HT1080 (cell line): ENCODE measurements at places on chromosomes 16 and 17. TPM values are rescaled to one million over a fixed set of nuclear protein-coding genes. Genes with fewer than 3 reads are reported as not detected.

- DNase-seq, result no peak
Observed at GRCh38 chr17:340074-340473, 12.5 kb downstream of the RPH3AL start.

TBC1D26 gene
- not detected in 2 replicates for total RNA-seq

MT1M gene
- total RNA-seq, result not detected in 2 replicates

- DNase-seq, result no peak
Observed at GRCh38 chr17:8856869-8857575, 10.5 kb downstream of the PIK3R6 start.

DNA sequence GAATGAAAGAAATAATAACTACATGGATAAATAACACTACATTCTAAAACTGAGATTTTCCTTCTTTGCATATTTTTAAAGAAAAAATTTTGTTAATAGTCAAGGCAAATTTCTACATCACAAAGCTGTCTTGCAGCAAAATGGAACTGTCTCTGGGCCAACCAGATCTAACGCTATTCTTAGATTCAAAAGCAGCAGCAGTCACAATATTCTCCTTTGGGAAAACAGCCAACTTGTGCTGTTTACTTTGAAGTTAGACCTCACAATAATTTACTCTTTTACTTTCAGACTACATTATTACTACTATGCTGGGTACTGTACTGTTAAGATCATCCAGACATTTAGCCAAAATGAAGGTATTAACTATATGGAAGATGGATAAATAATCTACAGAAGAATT, 189.1 kb downstream of the CEP112 start:
- DNase-seq, result no peak

NTN1 gene
- total RNA-seq, result 0.03 TPM in 1 of 2 replicates, not detected in the other

DNA sequence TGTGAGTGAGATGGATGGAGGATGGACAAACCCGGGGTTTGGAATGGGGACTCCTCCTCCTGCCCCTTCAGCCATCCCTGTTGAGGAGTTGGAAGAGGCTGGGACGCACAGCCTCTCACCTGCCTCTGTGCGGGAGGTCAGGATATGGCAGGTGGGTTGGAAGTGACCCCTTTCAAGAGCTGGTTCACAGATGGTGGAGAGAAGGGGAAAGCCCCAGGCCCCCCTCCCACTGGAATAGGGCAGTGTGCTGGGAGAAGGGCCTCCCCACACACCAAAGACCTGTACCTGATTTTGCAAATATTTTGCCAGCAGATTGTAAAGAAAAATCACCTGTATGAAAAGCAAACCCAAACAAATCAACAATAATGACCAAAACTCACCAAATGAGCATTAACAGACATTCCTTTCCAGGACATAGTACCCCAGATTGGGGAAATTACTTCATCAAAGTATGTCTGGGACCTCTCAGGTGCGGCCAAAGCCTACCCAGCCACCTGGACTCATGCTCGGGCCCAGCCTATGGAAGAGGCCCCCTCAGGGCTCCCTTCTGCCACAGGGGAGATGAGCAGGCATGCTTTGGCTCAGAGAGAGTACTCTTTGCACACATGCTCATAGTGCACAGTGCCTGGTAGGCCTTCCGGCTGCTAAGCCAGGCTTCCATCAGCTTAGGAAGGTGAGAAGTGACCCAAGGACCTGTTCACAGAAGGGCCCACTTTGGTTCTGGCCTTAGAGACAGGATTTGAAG, 7.8 kb downstream of the SLC47A2 start:
- DNase-seq, result no peak

NPTX1 gene
- 0.84 and 1.4 TPM in 2 replicates for total RNA-seq

- DNase-seq, result peak; percentile 4
Observed at GRCh38 chr16:57191056-57191571, 5.0 kb downstream of the RSPRY1 start.

GRCh38 chr17:38910325-38910724, 15.1 kb upstream of the LASP1NB start:
- no peak for DNase-seq

GNGT2 gene
- 10.9 and 17.1 TPM in 2 replicates for total RNA-seq

KRTAP17-1 gene
- total RNA-seq, result not detected in 2 replicates

DNA sequence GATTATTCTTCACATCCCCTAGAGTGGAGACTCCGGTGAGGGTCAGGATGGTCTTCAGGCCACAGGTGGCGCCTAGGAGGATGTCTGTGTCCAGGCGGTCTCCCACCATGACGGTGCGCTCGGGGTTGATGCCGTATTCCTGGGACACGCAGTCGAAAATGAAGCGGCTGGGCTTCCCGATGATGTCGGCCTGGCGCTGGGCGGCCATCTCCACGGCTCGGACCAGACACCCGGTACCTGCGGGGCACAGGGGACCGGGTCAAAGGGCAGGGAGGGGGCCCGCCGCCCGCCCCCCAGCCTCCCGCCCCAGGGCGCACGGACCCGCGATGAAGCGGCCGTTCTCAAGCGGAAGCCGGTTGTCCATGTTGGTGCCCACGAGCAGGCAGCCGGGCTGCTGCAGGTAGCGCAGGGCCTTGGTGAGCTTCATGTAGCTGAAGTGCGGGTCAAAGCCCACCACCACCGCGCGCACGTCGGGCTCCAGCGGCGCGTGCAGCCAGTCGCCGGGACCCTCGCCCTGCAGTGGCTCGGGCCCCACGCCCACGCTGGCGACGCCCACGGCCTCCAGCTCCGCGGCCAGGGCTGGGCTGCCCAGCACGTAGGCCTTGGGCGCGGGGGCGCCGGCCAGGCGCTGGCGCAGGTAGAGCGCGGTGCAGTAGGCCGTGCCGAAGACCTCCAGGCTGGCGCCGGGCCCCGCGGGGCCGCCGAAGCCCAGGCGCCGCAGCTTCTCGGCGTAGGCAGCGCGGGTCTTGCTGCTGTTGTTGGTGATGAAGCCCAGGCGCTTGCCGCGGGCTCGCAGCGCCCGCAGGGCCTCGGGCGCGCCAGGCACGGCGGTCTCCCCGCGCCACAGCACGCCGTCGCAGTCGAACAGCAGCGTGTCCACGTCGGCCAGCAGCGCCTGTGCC, 572 bp downstream of the PGP start:
- no peak for DNase-seq

DNA sequence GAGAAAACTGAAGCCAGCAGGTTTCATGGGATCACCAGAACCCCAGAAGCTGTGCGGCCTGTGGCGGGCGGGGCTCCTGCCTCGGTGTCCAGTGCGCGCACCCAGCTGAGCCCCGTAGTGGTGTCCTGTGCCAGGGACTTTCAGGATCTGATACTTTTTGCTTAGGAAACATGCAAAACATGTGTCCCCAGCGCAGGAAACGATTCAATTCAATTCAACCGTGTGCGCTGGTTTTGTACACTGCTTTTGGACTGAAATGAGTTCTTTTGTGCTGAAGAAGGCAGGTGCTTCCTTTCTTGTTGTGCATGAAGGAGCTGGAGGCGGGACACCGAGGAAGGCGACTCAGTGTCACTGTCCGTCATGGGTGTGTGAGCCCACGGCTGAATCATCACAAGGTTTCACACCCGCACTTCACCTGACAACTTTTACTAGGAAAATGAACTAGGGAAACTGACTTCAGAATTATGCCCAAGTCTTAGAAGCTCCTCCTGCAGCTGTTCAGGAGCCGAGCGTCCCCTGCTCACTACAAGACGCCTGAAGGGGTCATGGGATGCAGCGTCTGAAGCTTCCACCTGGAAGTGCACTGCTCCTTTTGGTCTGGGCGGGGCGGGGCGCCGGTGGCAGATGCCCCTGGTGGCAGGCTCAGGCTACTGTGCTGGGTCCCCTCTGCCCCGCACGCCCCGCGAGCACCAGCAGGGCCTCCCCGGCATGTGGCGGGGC, 31.4 kb upstream of the ZNF750 start:
- no peak for DNase-seq

DNA sequence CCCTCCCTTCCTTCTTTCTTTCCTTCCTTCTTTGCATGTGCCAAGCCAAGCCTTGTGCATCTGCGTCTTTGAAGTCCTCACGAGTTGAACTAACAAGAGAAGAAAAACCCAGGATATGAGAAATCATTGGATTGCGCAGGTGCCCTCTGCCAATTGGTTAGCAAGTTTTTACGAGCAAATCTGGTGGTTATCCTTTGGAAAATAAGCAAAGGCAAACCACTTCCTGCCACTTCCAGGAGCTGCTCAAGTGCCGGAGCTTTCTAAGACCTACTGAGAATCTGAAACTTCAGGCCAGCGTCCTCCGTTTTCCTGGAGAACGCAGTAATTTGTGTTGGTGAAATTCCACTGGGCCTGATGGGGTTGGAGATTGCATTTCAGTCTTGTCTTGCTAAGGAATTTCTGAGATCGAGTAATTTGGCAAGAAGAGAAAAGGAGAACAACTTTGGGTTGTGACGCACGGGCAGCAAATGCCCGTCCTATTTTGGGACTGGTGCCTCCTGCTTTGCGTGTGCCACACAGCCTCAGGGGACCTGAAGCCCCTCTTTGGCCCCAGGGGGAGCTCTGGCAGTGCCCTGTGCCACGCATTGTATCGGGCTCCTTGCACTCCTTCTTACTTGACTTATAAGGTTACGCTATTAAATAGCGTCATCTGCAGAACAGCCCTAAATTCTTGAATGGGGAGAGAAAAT, 56.4 kb downstream of the CMIP start:
- peak; percentile 96 for DNase-seq

- peak; percentile 64 for DNase-seq
Observed at GRCh38 chr17:28908640-28909167, 5.8 kb upstream of the DHRS13 start.

DNA sequence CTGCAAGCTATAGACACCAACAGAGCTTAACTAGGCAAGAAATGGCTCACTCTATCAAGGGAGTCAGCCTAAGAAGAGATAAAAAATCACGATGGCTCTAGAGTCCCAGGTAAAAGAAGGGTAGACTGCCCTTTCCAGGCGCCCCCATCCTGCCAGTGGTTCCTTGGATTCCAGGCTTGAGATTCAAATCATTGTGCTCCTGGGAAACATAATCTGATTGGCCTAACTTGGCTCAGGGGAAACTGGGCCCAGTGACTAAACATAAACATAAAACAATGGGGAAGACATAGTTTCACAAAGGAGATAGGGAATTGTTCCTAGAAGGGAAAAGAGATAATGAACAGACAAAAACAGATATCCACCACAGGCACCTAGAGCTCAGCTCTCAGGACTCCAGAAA, 56.4 kb downstream of the ZNF18 start:
- DNase-seq, result no peak

DNA sequence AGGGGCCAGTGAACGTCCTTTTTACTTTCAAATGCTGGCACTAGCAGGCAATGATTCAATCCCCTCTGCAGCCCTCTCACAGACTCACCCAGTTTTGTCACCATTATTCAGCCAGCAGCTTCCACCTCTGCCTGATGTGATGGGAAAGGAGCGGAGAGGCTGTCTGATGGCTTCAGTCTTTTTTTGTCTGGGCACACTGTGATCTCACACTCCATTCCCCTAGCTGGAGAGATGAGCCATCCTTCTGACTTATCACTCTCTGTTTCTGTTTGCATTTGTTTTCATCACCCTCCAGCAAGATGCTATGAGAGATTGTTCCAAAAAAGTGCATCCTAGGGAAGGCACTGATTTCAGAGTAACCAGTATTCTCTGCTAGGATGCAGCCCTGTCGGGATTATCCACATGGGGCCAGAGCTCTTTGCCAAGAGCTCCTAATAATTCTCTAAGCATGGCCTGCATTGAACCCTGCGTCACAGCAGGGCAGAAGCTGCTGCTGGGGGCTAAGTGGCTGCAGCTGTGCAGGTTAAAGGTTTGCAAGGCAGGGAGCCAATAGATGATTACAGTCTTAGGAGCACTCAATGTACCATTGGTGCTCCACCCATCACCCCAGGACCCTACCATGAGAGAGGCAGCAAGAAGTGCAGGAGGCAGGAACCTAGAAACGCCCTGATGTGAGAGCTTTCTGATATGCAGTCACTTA, 236.1 kb upstream of the C16orf82 start:
- no peak for DNase-seq

GRCh38 chr17:80981062-80981902, 10.4 kb upstream of the CHMP6 start:
- no peak for DNase-seq

KIAA0513 gene
- total RNA-seq, result 2.7 and 3.4 TPM in 2 replicates

GRCh38 chr16:66459878-66460277, 32.8 kb downstream of the BEAN1 start:
- no peak for DNase-seq

IRX5 gene
- 0.13 and 0.85 TPM in 2 replicates for total RNA-seq

GRCh38 chr16:12087901-12088421, 111.4 kb downstream of the SNX29 start:
- no peak for DNase-seq

DNA sequence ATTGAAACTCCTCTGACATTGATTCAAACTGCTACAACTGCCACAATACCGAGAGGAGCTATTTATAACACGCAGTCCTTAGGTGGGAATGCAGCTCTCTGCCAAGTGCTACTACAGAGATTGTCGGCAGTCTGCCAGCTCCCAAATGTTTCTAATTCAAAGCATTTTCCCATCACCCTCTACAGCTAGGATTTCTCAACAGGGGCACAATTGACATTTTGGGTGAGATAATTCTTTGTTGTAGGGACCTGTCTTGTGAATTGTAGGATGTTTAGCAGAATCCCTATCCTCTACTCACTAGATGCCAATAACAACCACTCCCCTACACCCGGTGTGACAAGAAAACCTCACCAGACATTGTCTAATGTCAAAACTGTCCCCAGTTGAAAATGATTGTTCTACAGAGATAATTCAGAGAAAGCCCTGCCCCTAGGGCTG, 7.8 kb upstream of the N4BP1 start:
- no peak for DNase-seq

PPY gene
- total RNA-seq, result not detected in 2 replicates

DNA sequence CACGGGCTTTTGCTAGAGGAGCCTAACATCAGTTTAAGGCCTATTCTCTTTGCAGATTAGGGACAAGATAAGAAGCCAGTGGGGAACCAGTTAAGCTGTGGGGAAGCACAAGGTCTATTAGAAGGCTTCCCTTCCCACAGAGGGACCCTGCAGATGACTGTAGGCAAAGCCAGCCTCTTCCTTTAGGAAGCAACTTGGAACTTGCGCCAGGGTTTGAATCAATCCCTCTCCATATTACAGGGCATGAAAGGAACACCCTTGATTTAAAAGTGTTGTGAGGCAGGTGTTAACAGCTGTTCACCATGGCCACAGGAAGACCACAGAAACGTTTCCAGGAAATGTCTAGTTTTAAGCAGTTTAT, 77.3 kb downstream of the RPTOR start:
- no peak for DNase-seq

DNA sequence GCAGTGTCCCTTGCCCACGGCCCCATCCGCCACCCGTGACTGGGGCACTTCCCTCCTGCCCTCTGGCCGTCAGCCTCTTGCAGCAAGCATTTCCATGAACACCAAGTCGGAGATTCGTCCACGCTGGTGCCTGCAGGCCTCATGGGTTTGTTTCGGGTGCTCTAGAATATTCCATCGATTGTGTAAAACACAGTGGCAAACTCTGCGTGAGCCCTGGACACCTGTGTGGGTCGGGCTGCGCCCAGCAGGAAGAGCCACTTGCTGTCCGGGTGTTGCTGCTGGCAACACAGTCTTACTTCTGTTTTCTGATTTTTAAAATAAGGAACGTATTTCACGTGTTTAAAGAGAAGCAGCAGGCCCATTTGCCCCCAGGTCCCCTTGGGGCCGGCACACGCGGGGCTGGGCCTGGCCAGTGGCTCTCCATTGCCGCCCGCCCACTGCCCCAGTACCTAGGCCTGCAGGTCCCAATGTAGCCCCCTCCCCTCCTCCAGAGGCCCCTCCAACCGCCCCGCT, 10.0 kb downstream of the CYBC1 start:
- no peak for DNase-seq

- DNase-seq, result no peak
Observed at GRCh38 chr17:82684228-82684841, 14.2 kb downstream of the RAB40B start.

GUCY2D gene
- not detected in 2 replicates for total RNA-seq
